ENCODE measurements at places on chromosomes 2 and 18.
A peak's percentile ranks its signal among the peaks of the same experiment; 100 is the strongest.

- peaks cover 70% of the 10 kb centered on the region for H3K27me3 ChIP-seq
- no peak for DNase-seq
- H3K36me3 ChIP-seq, result no peaks in the 10 kb centered on the region
- no peaks in the 10 kb centered on the region for H3K4me1 ChIP-seq
Observed at GRCh38 chr2:232511336-232511890, 8.8 kb upstream of the PRSS56 start.

DNA sequence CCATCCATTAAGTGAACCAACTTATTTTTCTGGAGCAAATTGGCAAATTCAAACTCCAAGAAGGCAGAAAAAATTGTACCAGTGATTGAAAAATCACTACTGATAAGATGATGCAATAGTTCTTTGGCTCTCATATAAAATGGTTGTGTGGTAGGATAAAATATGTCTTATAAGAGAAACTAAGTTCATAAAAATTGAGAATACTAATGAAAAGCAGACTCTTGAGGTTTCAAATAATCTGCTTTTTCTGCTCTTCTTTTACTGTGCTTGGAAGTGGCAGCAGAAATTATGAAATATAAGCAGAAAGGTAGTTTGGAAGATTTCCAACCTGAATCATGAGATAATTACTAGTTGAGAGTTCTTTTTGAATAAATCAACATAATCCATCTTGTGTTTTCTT, 61.9 kb downstream of the PPP1R1C start:
- H3K27ac ChIP-seq, result no peak overlapping the region
- no peaks in the 10 kb centered on the region for H3K27me3 ChIP-seq
- no peaks in the 10 kb centered on the region for H3K4me1 ChIP-seq
- no peak overlapping the region for H3K4me3 ChIP-seq

DNA sequence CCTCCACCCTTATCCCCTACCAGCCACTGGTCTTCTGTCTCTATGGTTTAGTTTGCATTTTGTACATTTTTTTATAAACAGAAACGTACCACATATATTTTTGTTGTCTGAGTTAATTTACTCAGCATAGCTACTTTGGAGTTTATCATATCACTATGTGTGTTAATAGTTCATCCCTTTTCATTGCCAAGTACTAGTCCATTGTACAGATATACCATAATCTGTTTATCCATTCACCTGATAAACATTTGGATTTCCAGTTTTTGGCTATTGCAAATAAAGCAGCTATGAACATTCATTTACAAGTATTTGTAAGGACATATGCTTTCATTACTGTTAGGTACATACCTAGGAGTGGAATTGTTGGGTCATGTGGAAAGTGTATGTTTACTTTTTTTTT, 123.6 kb downstream of the RHBDD1 start:
- no peaks in the 10 kb centered on the region for H3K4me1 ChIP-seq
- no peak overlapping the region for H3K4me3 ChIP-seq
- H3K27me3 ChIP-seq, result no peaks in the 10 kb centered on the region
- no peaks in the 10 kb centered on the region for H3K36me3 ChIP-seq
- no peak overlapping the region for H3K27ac ChIP-seq
- DNase-seq, result no peak

DNA sequence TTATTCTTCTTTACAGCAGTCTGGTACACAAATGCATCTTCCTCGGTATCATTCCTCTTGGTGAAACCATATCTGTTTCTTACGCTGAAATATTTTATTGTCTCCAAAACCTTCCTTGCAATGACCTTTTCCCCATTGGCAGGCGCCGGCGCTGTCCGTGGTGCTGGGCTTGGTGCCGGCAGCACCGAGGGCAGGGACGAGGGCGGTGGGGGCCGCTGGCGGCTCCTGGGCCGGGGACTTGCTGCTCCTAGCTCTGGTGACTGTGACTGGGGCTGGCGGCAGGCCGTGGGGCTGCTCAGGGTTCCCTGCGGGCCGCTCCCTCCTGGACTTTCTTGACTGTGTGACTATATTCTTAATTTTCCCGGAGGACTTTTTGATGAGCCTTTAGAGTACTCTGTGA, 72.5 kb downstream of the GPR39 start:
- no peaks in the 10 kb centered on the region for H3K27me3 ChIP-seq
- no peak overlapping the region for H3K4me3 ChIP-seq
- no peak overlapping the region for H3K27ac ChIP-seq
- no peaks in the 10 kb centered on the region for H3K4me1 ChIP-seq

- no peaks in the 10 kb centered on the region for H3K4me1 ChIP-seq
- H3K27me3 ChIP-seq, result no peaks in the 10 kb centered on the region
- H3K27ac ChIP-seq, result no peak overlapping the region
- no peak for DNase-seq
- H3K4me3 ChIP-seq, result no peak overlapping the region
Observed at GRCh38 chr2:187618813-187619212, 64.6 kb upstream of the TFPI start.

- H3K36me3 ChIP-seq, result no peaks in the 10 kb centered on the region
- H3K4me3 ChIP-seq, result no peak overlapping the region
- no peaks in the 10 kb centered on the region for H3K27me3 ChIP-seq
- no peak overlapping the region for H3K27ac ChIP-seq
- H3K4me1 ChIP-seq, result no peaks in the 10 kb centered on the region
Observed at GRCh38 chr18:50579061-50579774, 19.3 kb downstream of the MAPK4 start.

DNA sequence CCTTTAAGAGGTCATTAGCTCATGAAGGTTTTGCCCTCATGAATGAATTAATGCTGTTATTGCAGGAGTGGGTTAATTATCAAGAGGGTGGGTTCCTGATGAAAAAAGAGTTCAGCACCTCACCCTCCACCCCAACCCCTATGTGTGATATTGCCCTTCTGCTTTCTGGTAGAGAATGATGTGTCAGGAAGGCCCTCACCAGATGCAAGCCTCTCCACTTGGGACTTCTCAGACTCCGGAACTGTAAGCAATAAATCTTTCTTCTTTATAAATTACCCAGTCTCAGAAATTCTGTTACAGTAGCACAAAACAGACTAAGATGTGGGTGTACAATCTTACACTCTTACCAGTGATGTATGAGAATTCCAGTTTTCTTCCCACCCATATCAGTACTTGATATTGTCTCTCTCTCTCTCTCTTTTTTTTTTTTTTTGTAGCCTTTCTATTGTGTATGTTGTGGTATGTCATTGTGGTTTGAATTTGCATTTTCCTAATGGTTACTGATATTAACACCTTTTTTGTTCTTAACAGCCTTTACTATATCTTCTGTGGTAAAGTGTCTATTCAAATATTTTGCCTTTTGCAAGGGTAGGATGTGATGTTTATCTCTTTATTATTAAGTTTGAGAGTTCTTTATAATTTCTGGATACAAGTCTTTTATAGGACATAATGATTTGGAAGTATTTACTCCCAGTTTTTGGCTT, 10.4 kb upstream of the MAP2 start:
- DNase-seq, result no peak
- no peaks in the 10 kb centered on the region for H3K4me1 ChIP-seq
- H3K27ac ChIP-seq, result no peak overlapping the region
- no peak overlapping the region for H3K4me3 ChIP-seq
- H3K27me3 ChIP-seq, result no peaks in the 10 kb centered on the region

GRCh38 chr2:19360966-19361321, 2.5 kb upstream of the OSR1 start:
- no peaks in the 10 kb centered on the region for H3K36me3 ChIP-seq
- H3K4me3 ChIP-seq, result peak overlapping the region; percentile 67
- peaks cover 8% of the 10 kb centered on the region for H3K27me3 ChIP-seq

GRCh38 chr2:192969055-192969454, 774.3 kb upstream of the TMEFF2 start:
- H3K4me3 ChIP-seq, result no peak overlapping the region
- no peaks in the 10 kb centered on the region for H3K36me3 ChIP-seq
- no peak for DNase-seq
- H3K27ac ChIP-seq, result no peak overlapping the region
- no peaks in the 10 kb centered on the region for H3K4me1 ChIP-seq
- H3K27me3 ChIP-seq, result no peaks in the 10 kb centered on the region

GRCh38 chr2:65263262-65263661, 35.6 kb downstream of the ACTR2 start:
- H3K4me3 ChIP-seq, result no peak overlapping the region
- no peak for DNase-seq
- H3K27me3 ChIP-seq, result no peaks in the 10 kb centered on the region
- H3K36me3 ChIP-seq, result peaks cover 3% of the 10 kb centered on the region

DNA sequence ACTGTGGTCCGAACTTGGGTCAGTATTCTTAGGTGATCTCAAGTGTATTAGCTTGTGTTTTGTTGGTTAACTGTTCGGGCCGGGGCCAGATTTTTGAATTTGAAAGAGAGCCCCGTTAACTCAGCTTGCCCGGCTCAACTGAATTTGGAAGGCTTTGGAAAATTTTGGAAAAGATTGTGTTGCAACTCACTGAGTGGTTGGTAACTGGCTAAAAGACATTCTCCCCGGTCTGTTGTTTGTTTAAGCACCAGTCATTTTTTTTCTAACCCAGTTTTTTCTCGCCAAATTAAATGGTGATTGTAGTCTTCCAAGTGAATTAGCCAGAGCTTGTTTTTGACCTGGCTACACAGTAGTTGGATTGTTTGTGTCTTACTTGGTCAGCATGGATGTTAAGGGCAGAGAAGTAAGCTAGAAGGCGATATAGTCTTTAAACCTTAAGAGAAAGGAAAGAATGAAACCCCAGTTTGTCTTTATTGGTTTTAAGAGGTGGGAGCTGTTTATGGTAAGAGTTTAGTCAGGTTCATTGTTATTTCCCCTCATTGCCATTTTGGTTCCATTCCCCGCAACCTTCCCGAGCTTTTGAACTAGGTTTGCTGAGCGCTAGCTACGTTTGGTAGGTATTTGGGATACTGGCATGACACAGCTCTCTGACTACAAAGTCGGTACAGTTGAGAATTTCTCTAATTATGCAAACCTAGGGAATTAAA, 2.4 kb downstream of the MAP4K4 start:
- no peaks in the 10 kb centered on the region for H3K36me3 ChIP-seq
- peaks cover 76% of the 10 kb centered on the region for H3K4me1 ChIP-seq
- no peaks in the 10 kb centered on the region for H3K27me3 ChIP-seq

DNA sequence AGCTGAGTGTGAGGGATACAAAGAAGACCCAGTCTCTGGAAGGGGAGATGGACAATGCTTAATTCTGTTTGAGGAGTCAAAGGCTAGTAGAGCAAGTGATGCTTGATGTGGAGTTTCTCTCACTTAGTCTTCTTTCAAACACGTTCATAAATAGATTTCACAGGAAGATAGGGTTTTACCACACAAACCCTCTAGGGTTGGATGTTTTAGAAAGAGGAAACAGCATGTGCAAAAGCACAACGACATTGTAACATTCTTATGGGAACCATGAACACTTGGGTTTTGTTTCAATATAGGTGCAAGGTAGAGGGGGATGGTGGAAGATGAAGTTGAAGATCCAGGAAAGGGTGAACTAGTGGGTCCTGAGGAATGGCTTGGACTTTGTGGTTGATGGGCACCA, 10.8 kb upstream of the EFEMP1 start:
- no peak overlapping the region for H3K4me3 ChIP-seq
- DNase-seq, result no peak
- no peaks in the 10 kb centered on the region for H3K4me1 ChIP-seq
- no peaks in the 10 kb centered on the region for H3K36me3 ChIP-seq
- H3K27ac ChIP-seq, result no peak overlapping the region

DNA sequence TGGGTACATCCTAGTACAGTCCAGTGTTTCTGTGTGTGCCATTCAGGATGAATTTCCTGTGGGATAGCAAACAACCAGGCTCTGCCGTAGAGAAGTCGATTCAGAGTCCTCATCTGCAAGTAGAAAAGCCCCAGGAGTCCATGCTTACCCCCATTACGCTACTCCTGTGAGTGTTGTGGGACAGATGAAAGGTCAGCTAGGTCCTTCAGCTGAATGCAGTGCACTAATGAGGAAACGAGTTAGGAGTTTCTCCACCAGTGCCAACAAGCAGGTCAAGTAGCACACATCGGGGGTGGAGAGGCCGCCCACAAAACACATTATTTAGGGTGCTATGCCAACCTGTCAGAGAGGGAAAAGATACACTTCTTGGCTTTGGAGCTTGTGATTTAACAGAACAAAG, 2.5 kb upstream of the GPR39 start:
- no peak overlapping the region for H3K27ac ChIP-seq
- peaks cover 11% of the 10 kb centered on the region for H3K4me1 ChIP-seq
- no peak for DNase-seq
- H3K4me3 ChIP-seq, result no peak overlapping the region
- H3K27me3 ChIP-seq, result no peaks in the 10 kb centered on the region
- H3K36me3 ChIP-seq, result no peaks in the 10 kb centered on the region

DNA sequence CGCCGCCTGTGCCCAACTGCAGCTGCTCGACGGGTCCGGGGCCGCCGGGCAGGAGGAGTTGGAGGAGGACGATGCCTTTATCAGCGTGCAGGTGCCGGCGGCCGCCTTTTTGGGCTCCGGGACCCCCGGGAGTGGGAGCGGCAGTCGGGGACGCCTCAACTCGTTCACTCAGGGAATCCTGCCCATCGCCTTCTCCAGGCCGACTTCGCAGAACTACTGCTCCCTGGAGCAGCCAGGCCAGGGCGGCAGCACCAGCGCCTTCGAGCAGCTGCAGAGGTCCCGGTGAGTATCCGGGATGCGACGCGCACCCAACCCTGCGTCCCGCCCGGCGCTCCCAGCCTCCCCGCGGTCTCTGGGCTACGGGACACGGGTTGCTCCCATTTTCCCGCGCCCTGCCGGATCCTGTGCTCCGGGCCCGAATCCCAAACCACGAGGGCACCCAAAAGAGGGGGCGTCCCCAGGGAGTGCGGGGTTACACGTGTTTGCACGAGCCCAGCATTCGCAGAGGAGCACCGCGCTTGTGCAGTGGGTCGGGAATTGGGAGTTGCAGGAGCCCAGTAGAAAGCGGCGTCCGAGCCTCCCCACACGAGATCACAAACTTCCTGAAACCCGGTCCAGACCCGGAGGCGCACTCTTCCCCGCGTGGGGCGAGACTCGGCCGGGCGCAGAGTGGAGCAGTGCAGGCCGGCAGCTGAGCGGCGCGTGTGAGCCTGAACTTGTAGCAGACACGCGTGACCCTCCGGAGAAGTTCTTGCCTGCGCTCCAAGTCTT, 1.2 kb downstream of the CABLES1 start:
- no peaks in the 10 kb centered on the region for H3K36me3 ChIP-seq
- H3K4me3 ChIP-seq, result peak overlapping the region; percentile 69
- H3K4me1 ChIP-seq, result peaks cover 27% of the 10 kb centered on the region
- H3K27me3 ChIP-seq, result no peaks in the 10 kb centered on the region

DNA sequence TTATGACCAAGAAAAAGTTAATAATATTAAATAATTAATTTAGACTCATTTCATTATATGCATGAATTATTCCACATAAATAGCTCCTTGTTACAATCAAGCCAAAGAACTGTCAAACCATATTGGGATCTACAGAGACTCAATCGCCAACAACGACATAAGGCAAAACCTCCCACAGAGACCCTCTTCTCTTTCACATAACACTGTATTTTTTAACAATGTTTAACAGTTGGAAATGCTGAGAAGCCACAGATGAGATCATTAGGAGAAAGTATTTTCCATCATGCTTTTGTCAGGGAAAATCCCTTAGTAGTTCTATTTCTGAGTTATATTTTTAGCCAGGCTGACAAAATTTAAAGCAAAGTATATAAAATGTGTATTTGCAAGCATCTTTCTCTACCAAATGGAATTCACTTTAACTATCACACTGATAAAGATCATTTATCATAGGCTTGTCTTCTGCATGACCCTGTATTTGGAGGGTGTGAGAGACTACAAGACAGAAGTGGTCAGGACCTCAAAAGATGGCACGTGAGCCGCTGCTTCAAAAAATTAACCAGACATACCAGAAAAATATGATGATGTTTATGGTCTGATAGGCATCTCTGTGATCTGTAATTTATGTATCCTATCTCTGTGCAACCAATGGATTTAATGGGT, 383.8 kb downstream of the NRXN1 start:
- no peak for DNase-seq
- H3K36me3 ChIP-seq, result no peaks in the 10 kb centered on the region
- H3K27me3 ChIP-seq, result no peaks in the 10 kb centered on the region
- no peak overlapping the region for H3K27ac ChIP-seq
- no peak overlapping the region for H3K4me3 ChIP-seq

All from esophagus squamous epithelium (tissue), 5 donors.